ENCODE measurements at places on chromosomes 2 and 18.

GRCh38 chr2:218281449-218281848, 10.9 kb downstream of the TMBIM1 start:
- no peak for DNase-seq

DNA sequence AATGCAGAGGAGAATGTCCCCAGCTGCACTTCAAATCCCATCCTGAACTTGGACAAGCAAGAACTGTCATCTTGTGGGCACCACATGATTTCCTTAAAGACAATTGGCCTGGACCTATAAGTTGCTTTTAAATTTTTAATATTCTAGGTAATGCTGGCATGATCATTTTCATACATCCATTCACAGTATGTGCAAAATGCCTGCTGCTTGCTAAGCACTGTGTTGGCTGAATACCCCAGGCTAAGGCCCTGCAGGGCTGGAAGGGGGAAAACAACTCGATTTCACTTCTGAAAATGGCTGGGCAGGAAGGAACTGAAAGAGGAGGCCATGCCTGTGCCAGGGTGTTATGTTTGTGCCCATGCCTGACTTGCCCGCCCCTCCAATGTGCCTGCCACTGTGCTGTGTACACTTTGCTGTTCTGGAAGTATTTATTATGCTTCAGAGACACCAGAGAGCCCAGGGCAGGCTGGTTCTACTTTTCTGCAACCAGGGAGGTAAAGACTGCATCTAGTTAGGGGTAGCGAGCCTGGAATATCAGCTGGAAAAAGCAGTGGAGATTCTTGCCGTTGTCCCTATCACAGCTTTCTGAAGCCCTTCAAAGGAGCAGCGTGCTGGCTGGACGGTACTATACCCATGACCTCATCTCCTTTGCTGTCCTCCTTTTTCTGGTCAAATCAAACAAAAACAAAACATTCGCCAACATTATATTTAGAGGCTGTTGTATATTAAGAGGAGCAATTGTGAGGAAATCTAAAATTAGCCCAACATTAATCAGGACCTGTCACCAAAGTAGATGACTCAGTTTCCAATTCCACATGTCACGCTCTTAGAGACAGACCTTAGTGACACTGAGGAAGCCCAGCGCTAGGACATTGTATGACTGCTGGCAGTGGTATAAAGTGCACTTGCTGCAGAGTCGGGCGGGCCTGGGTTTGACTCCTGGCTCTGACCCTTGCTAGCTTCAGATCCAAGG, 158.1 kb downstream of the DDX1 start:
- no peak for DNase-seq

GRCh38 chr2:132374961-132375360, 41.6 kb upstream of the GPR39 start:
- DNase-seq = no peak

GRCh38 chr2:98379311-98380202, 33.3 kb downstream of the CNGA3 start:
- no peak for DNase-seq

- no peak for DNase-seq
Measured at GRCh38 chr18:56825321-56825720, 174.2 kb downstream of the WDR7 start.

DNA sequence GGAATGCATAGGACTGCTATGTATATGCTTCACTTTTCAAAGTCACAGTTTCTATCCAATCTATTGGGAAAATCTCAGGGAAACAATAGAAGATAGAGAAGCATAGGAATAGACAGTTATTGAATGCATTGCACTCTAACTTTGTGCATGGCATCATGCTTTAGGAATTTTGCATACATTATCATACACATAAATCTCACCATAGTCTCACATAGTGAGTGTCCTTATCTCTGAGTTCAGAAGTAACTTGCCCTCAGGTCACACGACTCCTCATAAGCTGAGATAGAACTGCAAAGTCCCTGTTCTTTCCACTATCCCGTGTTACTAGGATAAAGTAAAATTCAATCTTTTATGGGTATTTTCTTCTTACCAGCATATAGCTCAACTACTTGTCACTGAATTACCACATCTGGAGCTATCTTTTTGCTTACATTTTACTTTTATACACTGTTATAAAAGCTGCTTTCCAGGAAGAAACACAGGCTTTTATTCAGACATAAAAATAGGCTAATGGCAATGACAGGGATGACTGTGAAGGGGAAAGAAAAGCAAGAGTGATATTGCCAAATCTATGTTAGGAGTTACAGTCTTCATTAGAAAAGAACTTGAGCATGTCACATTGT, 666.9 kb downstream of the XIRP2 start:
- DNase-seq = no peak

GRCh38 chr2:33777786-33778185, 178.7 kb upstream of the FAM98A start:
- no peak for DNase-seq

DNA sequence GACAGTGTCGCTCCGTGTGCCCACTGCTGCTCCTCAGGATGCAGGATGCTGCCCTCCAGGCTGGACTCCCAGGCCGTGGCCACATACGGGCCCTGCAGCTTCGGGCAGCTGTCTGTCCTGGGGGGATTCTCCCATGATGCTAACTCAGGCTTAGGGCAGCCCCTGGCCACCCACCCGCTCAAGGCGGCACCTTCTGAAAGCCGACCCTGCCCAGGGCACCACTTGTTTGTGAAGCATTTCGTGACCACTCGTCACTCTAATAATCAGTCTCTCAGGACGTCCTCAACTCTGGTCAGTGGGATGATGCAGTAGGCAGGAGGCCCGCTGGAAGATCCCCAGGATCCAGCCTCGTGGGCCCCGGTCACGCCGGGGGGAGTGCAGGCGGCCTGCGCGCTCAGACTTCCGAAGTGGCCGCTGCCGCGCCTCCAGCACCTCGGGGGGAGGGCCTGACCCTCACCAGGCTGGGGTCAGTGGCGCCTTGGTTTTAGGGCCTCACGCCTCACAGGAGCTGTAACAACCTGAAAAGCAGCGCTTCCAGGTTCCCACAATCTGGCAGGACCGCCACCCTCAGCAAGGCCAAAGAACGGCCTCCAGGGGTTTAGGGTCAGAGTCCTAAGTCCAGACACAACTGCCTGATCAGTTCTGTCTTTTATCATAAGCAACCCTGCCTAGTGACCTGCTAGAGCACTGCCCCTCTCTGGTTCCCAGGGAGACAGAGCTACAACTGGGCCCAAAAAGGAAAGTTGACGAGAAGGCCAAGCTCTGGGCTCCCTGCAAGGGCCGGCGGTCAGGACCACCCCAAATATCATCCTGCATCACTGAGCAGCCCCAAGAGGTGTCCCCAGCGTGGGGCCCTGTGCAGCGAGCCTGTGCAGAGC, 53.0 kb downstream of the EIPR1 start:
- DNase-seq = no peak

GRCh38 chr18:37567994-37568359, 2.4 kb upstream of the CELF4 start:
- no peak for DNase-seq

- DNase-seq = no peak
Measured at GRCh38 chr2:161165266-161165665, 5.0 kb downstream of the TANK start.

GRCh38 chr2:154158101-154158500, 286.4 kb downstream of the GALNT13 start:
- no peak for DNase-seq

DNA sequence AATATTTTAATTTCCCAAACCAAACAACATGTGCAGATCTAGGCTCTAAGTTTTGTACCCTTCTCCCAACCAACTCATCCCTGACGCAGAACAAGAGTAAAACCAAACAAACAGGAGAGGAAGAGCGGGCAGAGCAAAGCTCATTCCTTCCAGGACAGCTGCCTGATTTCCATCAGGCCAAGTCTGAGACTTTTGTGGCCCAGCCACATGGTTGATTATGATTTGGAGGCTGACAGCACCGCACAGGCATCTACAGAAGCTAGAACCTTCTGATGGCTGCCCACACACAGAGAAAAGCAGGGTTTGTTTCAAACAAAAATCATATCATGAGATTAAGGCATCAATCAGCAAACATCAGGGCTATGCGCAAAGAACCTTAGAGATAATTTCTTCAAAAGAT, 262.6 kb downstream of the TNS1 start:
- DNase-seq = no peak

- DNase-seq = no peak
Measured at GRCh38 chr2:38823386-38823785, 45.4 kb downstream of the GEMIN6 start.

- DNase-seq = no peak
Measured at GRCh38 chr2:137770166-137770565, 194.1 kb upstream of the HNMT start.

DNA sequence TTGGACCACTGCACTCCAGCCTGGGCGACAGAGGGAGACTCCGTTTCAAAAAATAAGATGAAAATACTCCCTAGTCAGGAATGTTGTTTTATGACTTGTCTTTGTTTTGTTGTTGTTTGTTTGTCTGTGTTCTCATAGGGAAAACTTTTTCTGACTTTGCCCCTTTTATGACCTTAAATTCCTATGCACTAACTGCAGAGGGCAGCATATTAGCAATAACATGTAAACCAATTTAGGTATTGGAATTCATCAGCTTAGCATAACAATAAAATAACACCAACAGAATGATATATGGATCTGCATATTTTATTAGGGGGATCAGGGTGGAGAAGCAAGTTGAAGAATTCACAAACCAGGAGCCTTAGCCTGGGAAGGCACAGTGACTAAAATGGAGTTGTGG, 631.5 kb downstream of the SUCLG1 start:
- DNase-seq = no peak

GRCh38 chr2:144052083-144052482, 467.8 kb downstream of the ZEB2 start:
- DNase-seq = no peak

DNA sequence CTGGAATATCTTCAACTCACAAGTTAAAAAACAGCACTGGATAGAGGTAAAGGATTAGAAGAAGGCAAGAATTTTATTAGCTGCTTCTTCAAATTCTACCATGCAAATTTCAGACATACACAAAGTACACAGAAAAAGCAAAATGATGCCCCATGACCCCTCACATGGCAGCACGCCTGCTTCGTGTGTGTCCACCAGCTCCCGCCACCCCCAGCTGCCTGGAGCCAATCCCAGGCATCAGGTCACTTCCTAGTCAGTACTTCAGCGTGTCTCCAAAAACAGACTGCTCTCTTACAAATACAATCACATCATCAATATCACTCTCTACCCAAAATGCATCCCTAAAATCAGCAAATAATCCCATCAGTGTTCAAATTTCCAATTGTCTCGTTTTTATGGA, 35.8 kb downstream of the IMPA2 start:
- no peak for DNase-seq

DNA sequence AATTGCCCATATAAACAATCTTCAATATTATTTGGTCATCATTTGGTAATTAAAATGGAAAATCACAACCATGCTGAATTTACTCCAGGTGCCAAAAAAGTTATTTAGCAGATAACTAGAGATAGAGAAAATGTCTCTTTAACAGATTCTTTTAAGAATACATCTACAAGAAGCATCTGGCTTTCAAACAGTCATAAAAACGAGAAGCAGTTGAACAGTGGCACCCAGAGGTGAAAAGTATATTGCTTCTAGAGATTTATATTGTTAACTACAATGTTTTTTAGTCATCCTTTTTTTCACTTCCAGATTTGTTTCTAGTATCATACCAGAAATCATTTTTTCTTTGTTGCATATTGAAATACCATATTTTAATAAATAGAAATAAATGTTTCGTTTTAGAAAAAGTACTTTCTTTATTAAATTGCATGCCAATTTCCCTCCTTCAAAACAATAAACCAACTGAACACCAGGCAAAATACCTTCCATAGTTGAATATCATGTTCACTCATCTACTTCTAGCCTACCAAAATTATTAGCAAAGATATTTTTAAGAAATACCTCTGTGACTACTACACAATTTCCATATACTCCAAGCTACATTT, 65.4 kb upstream of the HNRNPA3 start:
- DNase-seq = no peak

DNA sequence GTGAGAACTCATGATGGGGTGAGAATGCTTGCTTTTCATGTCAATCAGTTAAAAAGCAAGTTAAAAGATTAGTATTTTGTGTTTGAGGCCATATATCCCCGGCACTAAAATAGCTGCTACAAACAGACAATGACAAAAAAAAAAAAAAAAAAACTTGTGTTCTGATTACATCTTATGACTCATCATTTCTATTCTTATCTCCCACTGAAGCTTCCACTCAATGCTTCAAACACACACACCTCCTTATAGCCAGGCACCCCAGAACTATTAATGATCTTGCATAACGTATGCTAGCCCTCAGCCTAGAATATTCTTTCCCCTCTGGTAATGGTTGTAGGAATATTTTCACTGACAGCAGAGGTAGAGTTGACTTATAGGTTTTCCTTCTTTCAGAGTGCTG, 778.3 kb downstream of the TRIB2 start:
- no peak for DNase-seq

DNA sequence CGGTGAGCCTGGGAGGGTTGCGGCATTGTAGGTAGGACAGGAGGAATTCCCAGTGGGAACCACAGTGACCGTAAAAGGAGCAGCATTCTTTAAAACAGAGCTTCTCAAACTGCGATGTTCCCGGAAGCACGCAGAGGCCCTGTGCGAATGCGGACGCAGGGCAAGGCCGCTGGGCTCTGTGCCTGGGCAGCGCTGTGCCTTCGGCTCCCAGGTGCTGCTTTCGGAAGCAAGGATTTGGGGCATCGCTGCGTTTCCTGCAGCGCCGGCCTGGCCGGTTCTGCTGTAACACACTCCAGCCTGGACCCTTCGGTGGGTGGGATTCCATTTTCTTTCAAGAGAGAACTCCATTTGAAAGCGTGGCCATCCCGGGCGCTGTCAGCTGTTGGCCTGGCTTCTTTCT, 118.6 kb downstream of the PTGR3 start:
- DNase-seq = no peak

GRCh38 chr2:169034256-169034655, 3.1 kb upstream of the ABCB11 start:
- no peak for DNase-seq

DNA sequence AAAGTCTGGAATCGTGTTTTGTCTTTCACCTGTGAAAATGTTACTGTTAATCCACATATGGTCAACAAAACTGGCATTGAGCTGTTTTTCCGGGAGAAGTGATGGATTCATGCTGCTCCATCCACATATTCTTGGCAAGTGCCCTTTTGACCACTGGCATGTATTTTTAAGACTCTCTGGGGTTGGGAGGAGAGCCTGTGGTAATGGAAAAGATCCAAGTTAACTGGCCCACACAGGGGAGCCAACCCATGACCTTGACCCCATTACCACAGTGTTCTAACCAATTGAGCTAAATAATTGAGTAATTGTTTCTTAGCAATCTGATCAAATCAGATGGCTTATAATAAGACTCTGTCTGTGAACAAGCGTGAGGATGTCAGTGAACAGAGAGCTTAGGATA, 296.2 kb upstream of the NRP2 start:
- no peak for DNase-seq

- DNase-seq = no peak
Measured at GRCh38 chr2:222102575-222103349, 196.0 kb downstream of the PAX3 start.

- DNase-seq = no peak
Measured at GRCh38 chr2:19685731-19686130, 216.1 kb downstream of the TTC32 start.

DNA sequence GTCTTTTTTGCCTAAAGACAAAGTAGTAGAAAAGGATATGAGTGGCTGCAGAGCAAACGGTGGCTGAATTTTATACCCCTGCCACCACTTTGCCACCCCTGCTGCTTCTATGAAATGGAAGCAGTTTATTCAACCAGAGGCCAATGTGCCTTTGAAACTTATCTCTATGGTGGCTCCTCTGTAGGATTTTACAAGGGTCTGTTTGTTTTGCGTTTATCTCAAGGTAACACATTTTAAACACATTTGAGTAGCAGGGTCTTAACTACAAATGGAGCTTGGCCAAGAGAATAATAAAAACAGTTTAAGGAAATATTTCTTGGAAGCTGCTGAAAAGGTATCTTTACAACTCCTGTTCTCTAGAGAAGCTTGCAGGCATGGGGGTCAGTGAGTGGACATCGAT, 6.1 kb downstream of the ALLC start:
- no peak for DNase-seq

Data from NK-92 treated with Interleukin-12 subunit alpha and Interleukin-12 subunit beta, amount 100 ng/mL, for 24 hours (cell line).